ENCODE measurements at places on chromosomes 1 and 21. TPM values are rescaled to one million over a fixed set of nuclear protein-coding genes. Genes with fewer than 3 reads are reported as not detected.

RHBG gene
- 0.69 TPM for total RNA-seq

ABCA4 gene
- total RNA-seq = 0.04 TPM

USP21 gene
- total RNA-seq = 12.0 TPM

HLX gene
- total RNA-seq = not detected

TGFBR3 gene
- 2.4 TPM for total RNA-seq

IL10RB gene
- 5.0 TPM for total RNA-seq

C1orf141 gene
- not detected for total RNA-seq

FCMR gene
- not detected for total RNA-seq

- no peak for DNase-seq
Observed at GRCh38 chr1:47962750-47963492, 34.3 kb downstream of the TRABD2B start.

GRCh38 chr1:93033785-93034184 is 45.3 kb upstream of the MTF2 start:
- no peak for DNase-seq

- DNase-seq = peak; percentile 59
Observed at GRCh38 chr1:152110365-152110859, 4.8 kb downstream of the TCHH start.

DNA sequence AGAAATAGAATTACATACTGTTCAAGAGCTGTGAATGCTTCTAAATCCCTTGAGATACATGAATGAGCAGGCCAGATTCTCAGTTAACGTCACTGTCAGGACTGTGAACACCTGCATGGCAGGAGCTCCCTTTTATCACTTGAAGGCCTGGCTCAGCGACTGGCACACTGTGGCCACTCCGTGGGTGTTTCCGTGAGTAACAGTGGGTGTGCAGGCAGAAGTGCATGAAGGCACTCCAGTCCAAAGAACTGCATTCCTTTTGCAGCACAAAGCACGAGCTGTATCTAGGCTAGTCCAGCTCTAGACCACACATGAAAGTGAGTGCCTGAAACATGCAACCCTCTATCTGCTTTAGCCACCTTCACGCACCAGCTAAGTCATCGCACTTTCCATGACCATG is 9.6 kb upstream of the SIM2 start:
- DNase-seq = no peak

DNA sequence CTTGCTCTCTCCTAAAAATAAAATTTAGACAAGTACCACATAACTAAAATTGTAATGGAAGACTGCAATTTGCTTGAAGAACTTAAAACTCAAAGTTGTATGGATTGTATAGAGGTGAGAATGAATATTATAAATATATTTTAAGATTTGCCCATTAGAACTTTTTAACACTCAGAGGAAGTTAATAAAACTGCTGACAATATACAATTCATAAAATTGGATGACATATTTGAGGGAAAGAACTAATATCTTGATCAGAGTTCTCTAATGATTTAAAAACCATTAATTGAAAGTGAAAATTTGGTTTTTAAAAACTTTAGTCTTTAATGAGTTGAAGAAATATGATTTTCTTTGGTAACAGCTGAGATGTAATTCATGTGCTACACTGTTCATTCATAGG is 20.9 kb downstream of the TTC3 start:
- DNase-seq = no peak

- DNase-seq = peak; percentile 73
Observed at GRCh38 chr1:54885807-54886723, 930 bp downstream of the DHCR24 start.

DNA sequence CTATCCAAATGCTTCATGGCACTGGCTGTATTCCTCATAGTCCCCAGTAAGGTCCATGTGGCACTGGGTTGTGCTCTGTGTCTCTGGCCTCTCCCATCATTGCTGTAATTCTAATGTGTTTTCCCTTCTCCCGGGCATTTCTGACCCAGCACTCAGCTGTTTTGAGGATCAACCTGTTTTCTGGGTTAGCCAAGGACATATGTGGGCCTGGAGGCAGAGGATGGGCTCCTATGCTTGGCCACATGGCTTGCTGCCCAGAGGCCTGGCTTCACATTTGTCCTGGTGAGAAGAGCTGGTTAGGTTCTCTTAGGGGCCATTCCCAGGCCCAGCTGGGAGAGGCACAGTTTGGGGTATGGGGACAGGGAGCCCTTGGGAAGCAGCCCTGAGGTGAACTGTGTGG is 103.1 kb downstream of the FAM78B start:
- no peak for DNase-seq

GRCh38 chr1:60130703-60131102 is 57.1 kb upstream of the C1orf87 start:
- no peak for DNase-seq

DNA sequence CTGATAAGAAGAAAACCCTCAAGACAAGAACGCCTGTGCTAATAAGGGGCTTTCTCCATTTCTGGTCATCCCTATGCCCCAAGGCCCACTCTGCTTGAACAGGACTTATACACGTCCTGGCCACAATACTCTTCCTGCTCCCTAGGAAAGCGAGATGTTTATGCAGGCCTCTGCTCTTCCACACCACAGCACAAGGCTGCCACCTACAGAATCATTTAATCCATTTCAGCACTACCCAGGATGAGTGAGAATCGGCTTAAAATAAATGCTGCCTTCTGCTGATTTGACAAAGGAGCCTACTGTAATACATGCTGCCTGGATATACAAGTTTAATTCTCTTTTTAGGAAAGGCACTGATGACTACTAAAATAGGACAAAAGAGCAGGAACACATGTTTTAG is 29.4 kb downstream of the FRRS1 start:
- DNase-seq = peak; percentile 61

DNA sequence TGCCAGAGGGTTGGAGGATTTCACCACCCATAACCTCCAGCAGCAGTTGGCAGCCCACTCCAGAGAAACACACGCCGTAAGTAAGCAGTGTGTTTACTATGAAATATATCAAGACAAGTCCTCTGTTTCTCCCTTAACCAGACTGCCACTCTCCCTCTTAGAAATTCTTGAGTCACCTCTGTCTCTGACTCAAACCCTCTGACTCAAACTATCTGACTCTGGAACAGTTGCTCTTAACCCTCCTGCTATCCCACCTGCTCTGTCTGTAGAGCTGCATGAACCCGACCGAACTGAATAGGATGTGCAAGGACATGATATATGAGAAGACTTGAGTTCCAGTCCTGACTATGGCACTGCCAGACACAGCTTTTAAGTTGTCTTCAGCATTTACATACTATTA is 14.1 kb downstream of the INPP5B start:
- DNase-seq = peak; percentile 13

DNA sequence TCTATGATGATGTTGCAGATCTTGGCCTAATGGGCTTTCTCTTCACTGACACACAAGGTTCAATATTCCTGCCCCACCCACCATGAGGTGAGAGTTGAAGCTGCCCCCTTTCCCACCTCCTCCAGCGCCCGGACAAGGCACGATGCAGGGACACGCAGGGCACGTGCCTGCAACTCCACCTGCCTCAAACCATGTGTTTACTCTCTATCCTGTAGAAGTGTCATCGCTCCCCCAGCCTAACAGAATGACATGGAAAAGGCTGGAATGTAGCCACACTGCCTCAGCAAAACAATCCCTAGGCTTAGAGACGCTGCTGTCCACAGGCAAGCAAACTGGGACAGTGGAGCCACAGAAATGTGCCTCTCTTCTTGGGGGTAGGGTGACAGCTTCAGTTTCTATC is 92.9 kb upstream of the SOD1 start:
- DNase-seq = no peak

DNA sequence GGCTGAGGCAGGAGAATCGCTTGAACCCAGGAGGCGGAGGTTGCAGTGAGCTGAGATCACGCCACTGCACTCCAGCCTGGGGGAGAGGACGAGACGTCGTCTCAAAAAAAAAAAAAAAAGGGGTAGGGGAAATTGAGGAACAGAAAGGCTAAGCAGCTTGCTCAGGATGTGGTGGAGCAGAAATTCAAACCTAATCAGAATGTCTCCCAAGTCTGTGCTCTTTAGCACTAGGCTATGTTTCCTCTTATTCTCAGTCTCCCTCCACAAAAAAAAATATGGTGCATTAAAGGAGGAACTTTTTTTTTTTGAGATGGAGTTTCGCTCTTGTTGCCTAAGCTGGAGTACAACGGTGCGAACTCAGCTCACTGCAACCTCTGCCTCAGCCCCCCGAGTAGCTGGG is 114.2 kb downstream of the SLC16A1 start:
- no peak for DNase-seq

DNA sequence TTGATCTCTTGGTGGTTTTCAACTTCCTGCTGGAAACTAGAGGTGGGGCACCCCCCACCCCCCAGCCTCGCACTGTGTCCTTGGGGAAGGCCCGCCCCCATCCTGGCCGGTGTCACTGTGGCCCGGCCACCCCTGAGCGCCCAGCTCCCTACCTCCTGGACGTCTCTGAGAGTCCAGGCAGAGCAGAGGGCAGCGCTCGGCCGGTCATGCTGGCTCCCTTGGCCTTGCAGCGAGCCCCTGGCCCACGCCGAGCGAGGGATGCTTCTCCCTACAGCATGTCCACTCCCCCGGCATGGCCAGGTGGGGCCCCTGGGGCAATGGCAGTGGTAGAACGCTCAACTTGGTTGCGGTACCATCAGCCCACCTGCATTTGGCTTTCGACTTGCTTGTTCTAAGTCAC is 28.7 kb upstream of the TRAPPC10 start:
- DNase-seq = peak; percentile 57

- DNase-seq = no peak
Observed at GRCh38 chr1:199724049-199724448, 303.5 kb upstream of the NR5A2 start.

- DNase-seq = no peak
Observed at GRCh38 chr1:79603843-79604242, 597.3 kb upstream of the ADGRL4 start.

DNA sequence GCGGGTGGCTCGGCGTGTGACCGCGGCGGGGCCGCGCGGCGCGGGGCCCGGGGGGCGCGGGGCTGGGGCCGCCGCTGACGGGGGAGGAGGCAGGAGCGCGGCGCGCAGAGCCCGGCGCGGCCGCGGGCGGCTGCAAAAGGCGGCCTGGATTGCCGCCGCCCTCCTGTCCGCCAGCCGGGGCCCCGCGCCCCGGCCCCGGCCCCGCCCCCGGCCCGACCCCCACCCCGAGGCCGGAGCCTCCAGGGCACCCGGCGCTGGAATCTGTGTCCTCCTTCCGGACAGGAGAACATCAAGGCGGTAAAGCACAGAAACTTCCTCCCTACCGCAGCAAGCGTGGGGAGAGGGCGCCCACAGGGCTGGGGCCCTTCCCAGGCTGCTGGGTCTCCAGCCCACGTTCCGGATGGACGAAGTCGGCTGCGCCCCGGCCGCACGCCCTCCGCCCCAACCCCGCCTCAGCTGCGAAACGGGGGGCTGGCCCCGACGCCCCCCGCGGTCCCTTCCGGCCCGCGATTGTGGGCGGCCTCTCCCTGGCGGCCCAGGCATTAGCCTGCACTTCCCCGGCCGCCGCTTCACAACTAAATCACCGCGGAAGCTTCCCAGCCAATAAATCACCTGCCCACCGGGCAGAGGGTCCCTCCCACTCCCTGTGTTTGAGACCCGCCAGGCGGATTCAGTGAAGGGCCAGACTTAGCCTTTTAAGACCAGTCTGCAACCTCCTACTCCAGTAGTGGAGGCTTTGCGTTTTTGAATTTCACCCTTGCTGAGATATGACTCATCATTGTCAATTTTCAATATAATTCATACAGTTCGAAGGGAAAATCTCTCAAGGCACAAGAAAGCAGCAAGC is 106.0 kb downstream of the SLC45A1 start:
- DNase-seq = peak; percentile 94

DNA sequence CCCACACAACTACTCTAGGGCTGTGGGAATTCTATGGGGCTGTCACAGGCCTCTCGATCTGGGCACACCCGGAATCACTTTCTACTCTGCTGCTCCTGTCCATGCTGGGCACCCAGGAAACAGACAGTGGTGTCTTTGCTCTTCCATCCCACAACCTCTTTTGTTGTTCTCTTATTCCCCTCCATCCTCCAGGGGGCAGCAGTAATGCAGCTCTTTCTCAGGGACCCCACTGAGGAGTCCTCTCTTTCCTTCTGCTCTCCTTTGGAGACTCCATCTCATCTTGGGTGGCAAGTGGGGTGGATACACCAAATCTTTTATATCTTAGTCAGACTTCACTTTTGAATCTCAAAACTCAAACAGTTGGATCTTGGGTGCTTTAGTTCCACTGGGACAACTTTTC is 206.3 kb downstream of the HS2ST1 start:
- DNase-seq = no peak

- DNase-seq = no peak
Observed at GRCh38 chr21:25428537-25428936, 178.7 kb downstream of the MRPL39 start.

DNA sequence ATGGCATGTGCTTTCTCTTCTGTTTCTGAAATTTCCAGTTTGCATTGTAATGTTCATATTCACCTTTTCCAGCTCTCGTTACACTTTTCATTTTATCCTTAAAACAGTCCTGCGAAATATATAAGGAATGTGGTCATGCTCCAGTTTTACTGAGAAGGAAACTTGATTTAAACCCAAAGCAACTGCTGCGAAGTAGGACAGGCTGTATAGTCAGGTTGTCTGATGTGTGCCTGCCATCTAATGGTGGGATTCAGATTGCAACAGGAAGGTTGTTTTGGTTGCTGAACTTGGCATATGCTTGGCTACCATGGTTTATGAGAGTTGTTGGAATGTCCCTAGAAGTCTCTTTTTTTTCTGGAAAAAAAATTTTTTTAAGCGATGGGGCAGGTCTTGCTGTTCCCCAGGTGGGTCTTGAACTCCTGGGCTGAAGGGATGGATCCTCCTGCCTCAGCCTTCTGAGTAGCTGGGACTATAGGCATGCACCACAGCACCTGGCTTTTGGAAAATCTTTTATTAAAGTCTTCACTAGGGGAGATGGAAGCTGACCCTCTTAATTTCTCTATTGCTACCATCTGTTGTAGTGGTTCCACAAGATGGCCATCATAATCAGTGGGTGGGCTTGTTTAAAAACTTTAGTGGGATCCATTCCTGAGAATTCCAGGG is 86.9 kb downstream of the UCK2 start:
- peak; percentile 73 for DNase-seq

Measured in H7 (cell line).